ENCODE measurements at places on chromosomes 3 and 15.
A peak's percentile ranks its signal among the peaks of the same experiment; 100 is the strongest.

DNA sequence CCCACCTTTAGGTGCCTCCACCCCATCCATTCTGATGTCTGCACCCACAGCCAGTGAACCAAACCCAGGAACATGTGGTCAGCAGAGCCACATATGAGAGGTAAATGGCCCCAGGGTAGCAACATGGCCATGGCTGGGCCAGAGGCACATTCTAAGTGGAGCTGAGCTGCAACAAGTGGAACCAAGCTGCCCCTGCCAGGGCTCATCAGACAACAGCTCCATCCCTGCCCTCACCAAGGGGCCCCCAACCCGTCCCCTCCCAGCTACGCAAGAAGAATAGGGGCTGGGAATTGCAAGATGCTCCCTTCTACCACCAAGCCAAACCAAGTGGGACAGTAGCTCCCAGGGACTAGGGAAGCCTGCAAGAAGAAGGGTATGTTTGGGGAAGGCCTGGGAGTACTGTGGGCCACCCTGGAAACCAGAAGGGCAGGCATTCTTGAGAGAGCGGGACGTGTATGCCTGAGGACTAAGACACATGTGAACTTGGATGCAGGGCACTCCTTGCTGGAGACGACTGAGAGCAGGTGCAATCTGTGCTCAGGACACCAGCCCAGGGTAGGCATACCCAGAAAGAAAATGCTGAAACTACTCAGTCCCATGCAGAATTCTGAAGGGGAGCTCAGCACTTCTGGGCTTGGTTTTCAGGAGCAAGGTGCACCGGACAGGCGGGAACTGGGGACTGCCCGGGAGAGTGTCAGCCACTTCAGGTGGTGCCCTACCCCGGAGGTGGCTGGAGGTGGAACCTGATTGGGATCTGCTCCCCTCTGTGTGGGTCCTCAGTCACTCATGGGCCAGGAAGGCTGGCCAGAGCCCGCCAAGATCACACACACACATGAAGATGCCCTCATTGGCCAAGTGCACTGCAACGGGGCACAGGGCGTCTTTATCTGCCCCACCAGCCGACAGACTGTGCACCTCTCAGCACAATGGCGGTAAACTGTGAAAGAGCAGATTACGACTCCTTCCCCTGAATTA is 9.5 kb downstream of the MYL3 start:
- DNase-seq, result no peak

DNA sequence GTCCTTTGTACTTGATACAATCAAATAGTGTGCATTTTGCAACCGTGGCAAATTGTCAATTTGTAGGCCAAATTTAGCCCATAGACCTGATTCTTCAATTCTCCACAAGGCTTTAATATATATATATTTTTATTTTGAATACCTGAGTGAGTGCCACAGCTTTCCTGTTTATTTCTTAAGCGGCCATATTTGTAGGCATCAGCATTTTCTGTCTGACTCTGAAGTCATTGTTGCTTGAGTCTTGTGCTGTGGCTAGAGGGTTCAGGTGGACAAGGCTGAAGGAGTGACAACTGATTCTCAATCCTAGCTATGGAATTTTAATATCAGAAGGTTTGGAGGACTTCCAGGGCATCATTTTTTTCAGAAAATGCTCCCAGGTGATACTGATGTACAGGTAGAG is 75.6 kb upstream of the NAALADL2 start:
- no peak for DNase-seq

- DNase-seq, result peak; percentile 4
These were observed 31.3 kb upstream of the SETMAR start for GRCh38 chr3:4271834-4272233.

GRCh38 chr3:124781476-124782376 is 51.5 kb downstream of the UMPS start:
- no peak for DNase-seq

DNA sequence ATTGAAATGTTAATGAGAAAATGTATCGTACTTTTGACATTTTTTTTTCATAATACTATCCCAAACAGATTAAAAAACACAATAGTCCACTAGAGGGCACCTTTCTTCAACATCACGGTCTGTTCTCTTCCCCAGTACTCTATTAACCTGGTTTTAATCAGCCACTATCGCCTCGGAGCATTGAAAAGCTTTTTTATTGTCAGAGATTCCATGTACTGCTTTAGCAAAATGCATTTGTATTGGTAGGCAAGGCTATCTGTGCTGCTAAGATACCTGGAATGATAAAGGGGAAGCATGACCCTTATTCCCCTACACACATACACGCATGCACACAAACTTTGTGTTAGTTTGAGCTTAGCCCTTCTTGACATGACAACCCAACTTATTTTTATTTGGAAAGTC is 160.1 kb upstream of the IL12A start:
- no peak for DNase-seq

GRCh38 chr3:138241061-138241460 is 54.0 kb downstream of the ARMC8 start:
- DNase-seq, result no peak

DNA sequence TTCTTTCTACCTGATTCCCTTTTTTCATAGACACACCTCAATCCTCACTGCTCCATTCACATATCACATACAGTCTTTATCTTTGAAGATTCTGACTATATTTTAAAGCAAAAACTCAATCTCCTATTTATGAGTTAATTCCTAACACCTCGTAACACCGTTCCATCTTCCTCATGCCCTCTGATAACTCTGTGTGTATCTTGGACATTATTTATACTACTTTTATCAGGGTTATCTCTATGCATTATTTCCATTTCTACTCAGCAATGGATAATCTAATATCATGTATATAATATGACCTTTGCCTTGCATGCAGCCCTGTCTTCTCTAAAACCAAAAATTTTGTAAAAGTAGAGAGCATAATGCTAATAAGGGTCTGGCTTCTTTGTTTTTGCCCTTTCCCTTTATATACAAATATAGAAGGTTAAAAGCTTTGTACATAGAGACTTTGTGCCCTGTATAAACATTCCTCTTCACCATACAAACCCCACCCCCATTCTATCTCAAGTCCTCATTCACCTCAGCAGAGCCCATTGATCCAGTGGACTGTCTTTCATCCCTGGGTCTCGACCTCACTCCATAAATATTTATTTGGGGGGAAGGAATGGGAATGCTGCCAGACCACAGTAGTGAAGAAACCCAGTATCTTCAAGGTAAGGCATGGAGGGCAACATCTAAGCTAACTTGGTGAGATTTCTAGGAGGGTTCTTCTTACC is 21.8 kb downstream of the TRIM42 start:
- no peak for DNase-seq

GRCh38 chr3:196013587-196014487 is 68.1 kb downstream of the TFRC start:
- no peak for DNase-seq

DNA sequence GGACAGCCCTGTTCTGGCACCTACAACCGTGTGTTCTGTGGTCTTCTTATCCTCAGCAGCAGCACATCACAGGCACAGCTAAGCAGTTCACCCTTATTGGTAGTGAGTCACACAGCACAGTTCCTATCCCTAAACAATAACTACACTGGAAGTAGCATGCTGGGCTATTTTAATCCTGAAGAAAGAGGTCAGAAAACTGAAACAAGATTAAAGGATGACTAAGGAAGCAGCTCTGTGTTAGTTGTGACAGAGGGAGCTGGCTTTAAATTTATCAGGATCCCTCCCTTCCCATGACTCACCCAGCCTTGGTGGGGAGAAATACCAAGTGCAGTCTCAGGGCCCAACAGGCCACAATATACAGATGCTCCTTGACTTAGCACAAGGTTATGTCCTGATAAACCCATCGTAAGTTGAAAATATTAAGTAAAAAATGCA is 144.3 kb downstream of the ERC2 start:
- peak; percentile 12 for DNase-seq

GRCh38 chr3:171374661-171375285 is 85.4 kb downstream of the TNIK start:
- no peak for DNase-seq

DNA sequence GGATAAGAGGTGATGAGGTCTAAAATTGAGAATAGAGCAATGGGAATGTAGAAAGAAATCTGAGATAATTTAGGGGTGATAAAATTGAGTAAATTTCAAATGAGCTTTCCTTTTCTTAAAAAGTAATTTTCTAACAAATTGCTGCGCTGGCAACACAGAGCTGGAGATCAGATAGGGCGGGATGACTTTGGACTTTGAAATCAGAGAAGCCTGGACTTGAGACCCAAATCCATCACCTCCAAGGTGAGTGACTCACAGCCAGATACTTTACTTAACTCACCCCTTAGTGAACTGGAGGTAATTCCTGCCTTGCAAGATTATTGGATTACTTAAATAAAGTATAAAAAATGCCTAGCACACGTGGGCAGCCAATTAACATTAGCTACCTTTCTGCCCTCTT is 80.8 kb downstream of the P2RY1 start:
- DNase-seq, result no peak

DNA sequence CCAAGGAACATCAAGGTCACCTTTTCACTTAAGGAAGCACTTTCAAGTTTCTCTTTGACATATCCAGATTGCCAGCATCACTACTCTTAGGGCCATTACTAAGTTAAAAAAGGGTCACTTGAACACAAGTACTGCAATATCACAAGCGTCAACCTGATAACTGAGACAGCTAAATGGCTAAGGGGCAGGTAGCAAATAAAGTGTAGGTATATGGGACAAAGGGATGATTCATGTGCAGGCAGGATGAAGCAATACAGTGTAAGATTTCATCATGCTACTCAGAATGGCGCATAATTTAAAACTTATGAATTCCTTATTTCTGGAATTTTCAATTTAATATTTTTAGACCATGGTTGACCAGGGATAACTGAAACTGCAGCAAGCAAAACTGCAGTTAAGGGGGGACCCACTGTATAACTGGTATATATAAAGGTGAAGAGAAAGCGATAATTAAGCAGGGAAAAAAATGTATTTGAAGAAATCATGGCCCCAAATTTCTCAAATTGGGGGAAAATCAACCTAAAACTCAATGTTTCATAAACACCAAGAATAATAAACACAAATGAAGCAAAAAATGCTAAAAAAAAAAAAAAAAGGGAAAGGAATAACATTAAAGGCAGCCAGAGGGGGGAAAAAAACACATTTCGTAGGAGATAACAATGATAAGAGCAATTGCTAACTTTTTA is 13.1 kb downstream of the CCR1 start:
- DNase-seq, result no peak

GRCh38 chr3:73616056-73616455 is 8.7 kb downstream of the PDZRN3 start:
- DNase-seq, result no peak

- DNase-seq, result no peak
These were observed 7.4 kb downstream of the ZBTB47 start for GRCh38 chr3:42660898-42661297.

DNA sequence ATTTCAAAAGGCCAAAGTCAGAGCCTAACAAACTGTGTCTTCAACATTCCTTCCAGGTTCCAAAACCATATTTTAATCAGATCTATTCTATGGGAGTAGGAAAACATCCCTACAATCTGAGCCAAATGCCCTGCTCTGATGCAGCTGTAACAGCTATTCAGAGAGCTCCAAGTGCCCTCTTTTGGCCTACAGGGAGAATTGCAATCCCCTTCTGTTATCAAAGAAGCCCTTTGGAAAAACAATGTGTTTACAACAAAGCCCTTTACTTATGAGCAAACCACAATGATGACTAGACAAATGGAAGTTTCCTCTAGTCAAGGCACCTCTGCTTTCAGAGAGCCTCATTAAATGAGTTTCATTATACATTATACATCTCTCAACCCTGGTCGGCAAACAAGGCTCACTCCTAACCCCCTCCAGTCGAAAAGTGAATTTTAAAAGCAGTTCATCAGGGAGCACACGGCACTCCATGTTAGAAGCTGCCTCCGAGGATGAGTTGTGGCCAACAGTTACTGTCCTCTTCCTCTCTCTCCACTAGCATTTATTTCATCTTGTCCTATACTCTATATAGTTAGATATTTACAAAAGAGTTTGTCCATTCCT is 42.6 kb upstream of the TMCO5A start:
- DNase-seq, result no peak

DNA sequence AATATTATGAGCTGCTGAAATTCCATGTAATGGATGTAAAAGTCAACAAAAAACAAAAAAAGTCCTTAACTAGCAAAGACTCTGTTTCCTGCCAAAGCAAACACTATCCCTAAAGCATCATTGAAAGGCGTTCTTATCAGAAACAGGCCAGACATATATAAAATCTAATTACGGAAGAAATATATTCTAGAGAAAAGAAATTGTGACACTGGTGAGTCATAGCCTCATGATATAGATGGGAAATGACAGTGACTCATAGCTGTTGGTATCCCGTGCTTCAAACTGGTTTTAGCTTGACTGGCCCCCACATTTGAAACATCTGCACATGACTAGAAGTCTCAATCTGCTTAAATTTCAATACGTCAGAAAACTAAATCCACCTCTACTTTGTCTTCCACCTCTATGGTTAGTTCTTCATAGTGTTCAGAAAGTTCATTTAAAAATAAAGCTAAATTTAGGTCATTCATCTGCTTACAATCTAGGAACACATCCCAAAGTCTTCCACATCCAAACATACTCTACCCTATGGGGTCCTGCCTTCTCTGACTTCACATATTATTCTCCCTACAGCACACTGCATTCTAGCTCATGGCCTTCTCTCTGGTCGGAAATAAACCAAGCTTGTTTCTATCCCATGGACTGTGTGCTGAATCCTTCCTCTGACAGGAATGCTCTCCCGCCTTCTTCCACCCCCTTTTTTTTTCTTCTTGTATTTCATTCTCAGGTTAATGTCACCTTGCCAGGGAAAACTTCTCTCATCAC is 456.3 kb upstream of the ARRDC4 start:
- peak; percentile 34 for DNase-seq

- no peak for DNase-seq
These were observed 7.3 kb downstream of the DCUN1D1 start for GRCh38 chr3:182973047-182973446.

DNA sequence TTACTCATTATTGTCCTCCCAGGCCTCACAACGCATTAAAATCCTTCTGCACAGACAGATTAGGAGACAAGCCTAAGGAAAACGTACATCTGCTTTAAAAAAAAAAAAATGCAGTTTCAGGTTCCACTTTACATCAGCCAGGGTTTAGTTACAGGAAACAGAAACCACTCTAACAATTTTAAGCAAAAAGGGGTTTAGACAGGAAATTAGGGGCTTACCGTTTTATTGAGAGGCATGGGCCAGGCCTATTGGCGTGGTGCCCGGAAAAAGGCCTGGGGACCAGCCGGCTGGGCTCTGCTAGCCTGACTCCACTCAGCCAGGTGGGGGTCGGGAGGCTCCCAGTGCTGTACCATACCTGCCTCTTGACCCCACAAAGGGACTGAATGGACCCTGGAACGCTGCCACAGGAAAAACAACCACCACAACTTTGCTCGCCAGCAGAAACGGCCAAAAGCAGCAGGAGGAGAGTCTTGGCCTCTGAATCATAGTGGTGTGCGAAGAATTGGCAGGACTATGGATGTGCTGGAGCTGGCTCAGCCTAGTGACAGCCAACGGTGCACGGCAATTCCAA is 124.3 kb downstream of the CHSY1 start:
- DNase-seq, result peak; percentile 66

GRCh38 chr15:39400821-39401550 is 179.9 kb upstream of the THBS1 start:
- DNase-seq, result no peak
